MG63 (cell line): ENCODE measurements at places on chromosomes 4 and X. TPM values are rescaled to one million over a fixed set of nuclear protein-coding genes. Genes with fewer than 3 reads are reported as not detected.

GRCh38 chrX:10119399-10119990 lies 37.3 kb upstream of the CLCN4 start:
- DNase-seq = peak; percentile 6

DNA sequence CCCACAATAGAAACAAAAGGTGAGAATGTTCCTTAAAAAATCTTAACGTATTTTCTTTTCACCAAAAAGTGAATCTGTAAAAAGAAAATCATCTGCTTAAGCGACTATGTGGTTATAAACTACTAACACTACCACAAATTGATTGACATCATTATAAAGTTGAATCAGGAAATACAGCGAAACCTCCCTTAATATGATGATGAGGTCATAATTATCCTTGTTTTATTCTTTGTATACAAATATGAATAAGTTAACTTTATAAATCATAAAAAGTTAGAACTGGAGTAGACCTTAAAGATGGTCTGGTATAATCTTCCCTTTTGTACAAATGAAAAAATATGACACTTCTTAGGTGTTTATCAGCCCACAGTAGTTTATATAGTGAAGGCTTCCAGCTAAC lies 35.6 kb downstream of the NFKB1 start:
- no peak for DNase-seq

GRCh38 chr4:72397314-72397713 lies 171.7 kb downstream of the ADAMTS3 start:
- no peak for DNase-seq

- no peak for DNase-seq
Observed at GRCh38 chr4:41610474-41610873, 72.5 kb downstream of the LIMCH1 start.

DNA sequence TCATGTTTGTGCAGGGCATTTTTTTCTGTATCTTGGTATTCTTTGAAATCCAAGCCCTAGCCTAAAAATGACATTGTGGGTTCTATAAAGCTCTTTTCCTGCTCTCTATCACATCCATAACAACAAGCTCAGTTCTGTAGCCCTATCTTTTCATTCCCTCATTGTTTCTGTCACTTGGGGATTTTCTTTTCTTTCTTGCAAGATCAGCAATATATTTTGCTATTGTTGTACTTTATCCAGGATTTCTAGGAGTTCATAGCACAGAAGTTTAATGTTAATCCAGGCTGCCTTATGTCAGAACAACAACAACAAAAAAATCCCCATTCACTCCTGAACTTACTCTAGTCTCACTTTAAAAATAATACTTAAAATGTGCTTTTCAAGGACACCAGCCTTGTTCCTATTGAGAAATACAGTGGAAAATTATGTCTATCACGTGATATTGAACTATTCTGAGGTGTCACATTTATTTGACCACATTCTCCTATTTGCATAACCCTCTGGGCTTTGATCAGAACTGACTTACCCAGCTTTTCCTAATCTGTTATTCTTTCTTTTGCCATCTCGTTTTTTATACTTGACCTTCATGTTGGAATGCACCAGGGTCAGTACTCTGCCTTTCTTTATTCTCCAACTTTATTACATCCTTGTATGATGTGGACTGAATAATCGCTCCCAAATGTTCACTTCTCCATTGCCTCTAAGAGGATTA lies 112.8 kb downstream of the MAGEB5 start:
- no peak for DNase-seq

GRCh38 chr4:155795991-155796390 lies 37.2 kb downstream of the GUCY1B1 start:
- no peak for DNase-seq

GRCh38 chrX:121179972-121180371 lies 132.6 kb downstream of the GLUD2 start:
- no peak for DNase-seq

DNA sequence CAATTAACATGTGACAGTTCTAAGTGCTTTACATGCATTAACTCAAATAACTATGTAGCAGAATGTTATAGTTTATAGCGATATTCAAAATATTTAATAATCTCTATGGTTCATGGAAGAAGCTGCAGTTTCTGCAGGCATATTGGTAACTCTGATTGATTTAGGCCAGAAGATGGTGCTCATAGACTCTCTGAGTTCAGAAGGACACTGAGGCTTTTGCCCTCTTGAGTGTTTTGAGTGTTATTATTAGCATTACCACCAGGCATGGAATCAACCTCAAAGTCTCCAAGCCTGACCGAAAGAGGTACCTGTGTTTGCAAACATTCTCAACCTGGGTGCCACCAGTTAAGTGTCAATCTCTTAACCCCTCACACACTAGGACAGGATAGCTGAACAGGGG lies 792.3 kb upstream of the PCDH7 start:
- DNase-seq = no peak

- DNase-seq = no peak
Observed at GRCh38 chrX:10555846-10556245, 64.5 kb downstream of the MID1 start.

DNA sequence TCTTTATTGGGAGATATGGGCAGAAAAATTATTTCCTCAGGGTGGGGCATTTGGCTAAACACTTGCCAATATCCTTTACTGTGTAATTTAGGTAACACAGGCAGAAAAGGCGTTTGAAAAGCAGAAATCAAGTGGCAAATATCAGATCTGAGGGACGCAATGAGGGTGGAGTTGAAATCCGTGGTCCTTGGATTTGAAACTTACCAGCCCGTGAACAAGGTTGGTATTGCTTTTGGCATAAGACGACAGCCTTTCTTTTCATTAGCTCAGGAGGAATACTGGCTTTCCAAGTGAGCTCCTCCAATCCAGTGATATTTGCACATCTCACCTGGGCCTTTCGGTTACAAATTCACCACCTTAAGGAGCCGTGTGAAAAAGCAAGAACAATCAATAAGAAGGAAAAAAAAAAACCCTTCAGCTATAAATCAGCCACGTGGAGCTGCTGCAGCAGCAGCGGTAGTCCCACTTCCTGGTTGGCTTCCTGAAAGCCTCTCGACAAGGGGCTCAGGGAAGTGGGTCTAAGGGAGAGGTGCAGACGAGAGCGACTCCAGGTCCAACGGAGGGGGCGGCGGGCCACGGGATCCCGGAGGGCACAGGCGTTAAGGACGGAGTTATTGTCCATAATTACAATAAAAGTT lies 734 bp upstream of the GALNT7 start:
- DNase-seq = peak; percentile 61

DNA sequence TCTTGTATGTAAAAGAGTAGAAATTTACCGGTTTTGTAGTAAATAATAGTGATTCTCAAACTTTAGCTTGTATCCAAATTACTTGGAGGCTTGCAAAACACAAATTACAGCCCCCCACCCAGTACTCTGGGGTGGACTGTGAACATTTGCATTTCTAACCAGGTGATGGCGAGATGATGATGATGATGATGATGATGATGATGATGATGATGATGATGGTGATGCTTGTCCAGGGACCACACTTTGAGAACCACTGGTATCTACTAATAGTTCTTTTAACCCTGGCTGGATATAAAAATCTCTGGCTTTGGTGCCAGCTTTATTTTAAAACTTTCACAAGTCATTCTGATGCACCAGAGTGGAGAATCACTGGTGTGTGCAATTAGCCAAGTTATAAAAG lies 96.3 kb downstream of the MRPL1 start:
- DNase-seq = no peak

DNA sequence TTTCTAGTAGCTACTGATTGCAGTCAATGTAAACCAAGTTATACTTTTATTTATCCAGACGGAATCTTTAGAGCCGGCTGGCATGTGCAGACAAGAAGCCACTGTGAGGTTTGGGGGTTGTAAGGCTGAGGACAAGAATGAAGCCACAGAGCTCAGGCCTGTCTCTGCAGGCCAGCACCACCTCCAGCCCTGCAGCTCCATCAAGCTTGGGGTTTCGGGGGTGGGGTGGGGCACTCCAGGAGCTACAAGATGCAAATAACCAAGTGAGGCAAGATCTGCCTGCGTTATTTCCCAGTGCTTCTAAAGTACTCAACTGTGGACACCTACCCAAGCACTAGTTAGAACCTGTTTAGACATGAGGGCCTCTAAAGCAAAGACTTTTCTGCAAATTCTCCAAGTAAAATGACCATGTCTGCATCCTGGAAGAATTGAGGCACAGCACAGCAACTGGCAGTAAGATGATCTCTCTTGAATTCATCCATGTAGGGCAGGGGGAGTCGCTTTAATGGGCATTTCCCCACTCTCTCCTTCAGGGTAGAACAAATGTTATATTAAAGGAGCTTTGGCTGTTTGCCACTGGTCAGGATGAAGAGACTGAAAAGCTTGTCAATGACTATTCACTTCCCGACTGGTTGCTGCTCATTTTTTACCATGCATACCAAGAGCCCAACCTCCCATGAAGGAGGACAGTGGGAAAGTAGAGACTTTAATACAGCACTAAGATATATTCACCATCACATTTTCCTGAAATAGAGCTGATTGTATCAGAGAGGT lies 222.5 kb downstream of the MGST2 start:
- DNase-seq = no peak

- DNase-seq = peak; percentile 19
Observed at GRCh38 chrX:123422875-123423274, 238.8 kb downstream of the GRIA3 start.

DNA sequence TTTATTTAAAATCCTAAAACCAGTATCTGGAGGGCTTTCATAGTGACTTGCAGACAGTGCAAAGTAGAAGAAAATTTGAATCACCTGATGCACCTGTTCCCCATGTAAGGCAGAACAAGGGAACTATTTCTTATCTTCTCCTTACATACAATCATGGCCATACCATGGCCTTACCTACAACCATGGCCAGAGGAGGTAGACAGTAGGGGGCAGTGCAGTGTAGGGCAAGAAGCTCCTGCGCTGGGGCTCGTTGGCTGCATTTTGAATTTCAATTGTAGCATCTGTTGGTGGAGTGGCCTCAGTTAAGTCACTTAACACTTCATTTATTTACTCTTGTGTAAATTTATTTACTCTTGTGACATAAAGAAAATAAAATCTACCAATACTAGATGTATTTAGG lies 33.0 kb downstream of the GALNTL6 start:
- peak; percentile 0 for DNase-seq

DNA sequence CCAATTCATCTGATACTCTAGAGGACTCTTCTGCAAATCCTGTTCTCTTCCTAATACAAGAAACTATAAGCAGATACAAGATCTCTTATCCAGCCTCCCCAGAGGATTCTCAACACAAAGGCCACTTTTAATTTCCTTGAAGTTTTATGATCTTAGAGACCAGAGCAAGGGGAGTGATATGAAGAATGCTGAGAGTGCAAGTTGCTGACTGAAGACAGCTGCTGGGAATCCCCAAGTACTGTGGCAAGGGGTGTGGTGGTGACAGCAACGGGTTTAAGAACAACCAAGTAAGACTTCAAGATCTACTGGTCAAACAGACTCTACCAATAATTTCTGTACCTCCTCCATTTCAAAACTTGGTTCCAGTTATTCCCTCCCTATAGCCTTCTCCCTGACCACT lies 7.0 kb downstream of the AMMECR1 start:
- DNase-seq = no peak

- DNase-seq = no peak
Observed at GRCh38 chr4:185276036-185276435, 66.6 kb downstream of the SNX25 start.

GRCh38 chr4:77240469-77241066 lies 83.6 kb downstream of the CCNG2 start:
- peak; percentile 24 for DNase-seq

GRCh38 chrX:109578916-109579315 lies 42.3 kb downstream of the NXT2 start:
- DNase-seq = no peak

- no peak for DNase-seq
Observed at GRCh38 chrX:145464650-145465049, 217.3 kb downstream of the SPANXN1 start.

DNA sequence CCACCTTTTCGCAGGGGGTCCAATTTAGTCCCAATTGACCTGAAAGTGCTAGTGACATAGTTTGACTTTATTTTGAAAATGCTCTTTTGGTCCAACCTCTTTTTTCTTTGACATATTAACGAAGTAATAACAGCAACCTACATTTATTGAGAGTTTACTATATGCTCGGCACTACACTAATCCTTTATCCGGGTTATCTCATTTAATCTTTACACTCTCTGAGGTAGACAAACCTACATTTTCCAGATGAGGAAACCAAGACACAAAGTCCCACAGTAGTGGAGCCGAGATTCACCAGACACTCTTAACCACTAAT lies 307 bp upstream of the ATRX start:
- no peak for DNase-seq

GRCh38 chr4:67581208-67581857 lies 22.8 kb downstream of the STAP1 start:
- no peak for DNase-seq

DNA sequence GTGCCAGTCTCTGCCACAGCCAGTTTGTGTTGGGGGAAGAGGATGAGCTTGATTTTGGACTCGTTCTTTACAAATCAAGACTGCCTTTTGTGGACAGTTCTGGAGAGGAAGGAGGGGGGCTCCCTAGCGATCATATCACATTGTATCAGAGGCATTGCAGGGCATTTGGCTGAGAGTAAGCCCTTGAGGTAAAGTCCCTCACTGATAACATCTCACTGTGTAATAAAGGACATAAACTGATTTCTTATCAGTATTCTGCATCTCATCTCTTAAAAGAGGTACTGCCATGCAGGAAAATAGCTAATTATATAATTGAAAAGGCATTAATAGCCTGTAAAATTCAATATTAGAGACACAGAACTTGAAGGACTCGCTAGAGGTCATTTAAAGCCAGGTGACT lies 6.1 kb upstream of the IGFBP7 start:
- DNase-seq = no peak

GRCh38 chrX:7074148-7074907 lies 73.2 kb upstream of the STS start:
- DNase-seq = no peak

DNA sequence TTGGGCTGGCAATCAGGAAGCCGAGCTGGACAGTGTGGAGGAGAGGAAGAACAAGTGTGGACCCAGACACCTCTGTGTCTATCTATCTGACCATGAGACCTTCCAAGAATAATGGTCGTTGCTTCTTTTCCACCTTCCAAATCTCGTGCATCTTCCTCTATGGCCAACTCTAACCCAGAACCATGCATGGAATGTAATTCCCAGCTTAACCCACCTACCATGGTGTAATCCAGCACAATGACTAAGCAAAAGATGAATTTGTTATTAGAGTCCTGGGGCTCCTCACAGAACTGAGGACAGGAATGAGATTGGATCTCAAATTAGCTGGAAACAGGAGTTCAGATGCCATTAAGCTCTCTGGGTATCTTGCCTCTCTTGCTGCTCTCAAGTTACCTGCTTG lies 17.4 kb upstream of the TMEM184C start:
- no peak for DNase-seq

GRCh38 chrX:374596-374995 lies 12.1 kb downstream of the PPP2R3B start:
- DNase-seq = no peak

The ADGRG2 gene
- 0.20 and 0.46 TPM in 2 replicates for total RNA-seq

The RBMXL3 gene
- total RNA-seq = not detected in 2 replicates

The ADAD1 gene
- not detected in 2 replicates for total RNA-seq

The MMRN1 gene
- total RNA-seq = not detected in 2 replicates

The NAT8L gene
- 2.0 and 4.3 TPM in 2 replicates for total RNA-seq

The ATOH1 gene
- total RNA-seq = not detected in 2 replicates

The P2RY4 gene
- not detected in 2 replicates for total RNA-seq

The GK gene
- total RNA-seq = 4.1 and 5.5 TPM in 2 replicates

The NAAA gene
- 1.4 and 1.6 TPM in 2 replicates for total RNA-seq

The ARAP2 gene
- total RNA-seq = 1.3 and 1.9 TPM in 2 replicates
